ENCODE measurements at places on chromosomes 3 and 15. TPM values are rescaled to one million over a fixed set of nuclear protein-coding genes. Genes with fewer than 3 reads are reported as not detected.

The CDHR4 gene
- total RNA-seq: 0.08 TPM

The AP4E1 gene
- total RNA-seq: 14.1 TPM

The CRABP1 gene
- total RNA-seq: not detected

GRCh38 chr3:109275702-109276293, 40.5 kb downstream of the DPPA2 start:
- no peaks in the 10 kb centered on the region for H3K36me3 ChIP-seq
- H3K27ac ChIP-seq: no peak overlapping the region
- DNase-seq: peak; percentile 8
- H3K27me3 ChIP-seq: no peaks in the 10 kb centered on the region
- no peak overlapping the region for H3K4me3 ChIP-seq

GRCh38 chr15:75356006-75356405, 9.2 kb downstream of the NEIL1 start:
- H3K4me1 ChIP-seq: peaks cover 5% of the 10 kb centered on the region
- H3K27me3 ChIP-seq: no peaks in the 10 kb centered on the region
- no peak overlapping the region for H3K27ac ChIP-seq
- H3K36me3 ChIP-seq: peaks cover 14% of the 10 kb centered on the region
- DNase-seq: no peak

DNA sequence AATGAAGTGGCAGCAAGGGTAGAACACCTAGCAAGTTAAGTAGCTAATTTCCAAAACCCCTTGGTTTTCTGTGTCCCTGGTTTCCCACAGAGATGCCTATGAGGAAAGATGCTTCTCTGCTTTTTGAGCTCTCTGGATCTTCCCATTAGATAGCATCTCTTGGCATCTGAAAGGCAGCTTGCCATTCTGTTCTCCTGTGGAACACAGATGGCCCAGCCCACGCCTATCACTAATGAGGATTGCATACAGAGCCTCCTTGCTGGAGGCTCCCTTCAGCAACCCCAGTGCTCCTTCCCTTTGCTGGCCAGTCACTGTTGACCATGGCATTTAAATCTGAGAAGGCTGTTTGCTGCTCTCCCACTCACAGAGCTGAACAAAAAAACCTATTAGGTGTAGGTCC, 34.4 kb upstream of the ETV5 start:
- H3K4me1 ChIP-seq: no peaks in the 10 kb centered on the region
- no peaks in the 10 kb centered on the region for H3K36me3 ChIP-seq
- peaks cover 32% of the 10 kb centered on the region for H3K27me3 ChIP-seq
- no peak for DNase-seq

DNA sequence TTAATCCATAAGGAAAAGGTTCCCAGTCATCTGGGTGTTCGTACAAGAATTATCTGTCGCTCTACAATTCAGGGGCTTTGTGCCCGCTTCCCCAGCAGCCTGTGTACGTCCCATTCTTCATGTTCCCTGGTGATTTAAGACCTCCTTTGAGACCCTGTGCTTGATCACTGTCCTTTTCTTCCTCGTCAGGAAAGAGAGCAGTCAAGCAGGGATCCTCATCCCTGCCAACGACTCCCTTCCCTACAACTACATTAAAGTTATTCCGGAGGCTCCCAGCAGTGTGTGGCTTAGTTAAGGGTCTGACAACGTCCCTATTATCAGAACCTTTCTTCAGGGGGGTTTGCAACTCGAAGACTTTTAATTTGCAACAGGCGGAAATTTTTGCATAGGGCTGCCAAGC, 175.7 kb downstream of the FOXP1 start:
- peaks cover 3% of the 10 kb centered on the region for H3K27me3 ChIP-seq
- H3K36me3 ChIP-seq: no peaks in the 10 kb centered on the region
- H3K4me1 ChIP-seq: peaks cover 5% of the 10 kb centered on the region
- no peak for DNase-seq
- no peak overlapping the region for H3K4me3 ChIP-seq
